ENCODE measurements at places on chromosomes 1 and 21. TPM values are rescaled to one million over a fixed set of nuclear protein-coding genes. Genes with fewer than 3 reads are reported as not detected.

DNA sequence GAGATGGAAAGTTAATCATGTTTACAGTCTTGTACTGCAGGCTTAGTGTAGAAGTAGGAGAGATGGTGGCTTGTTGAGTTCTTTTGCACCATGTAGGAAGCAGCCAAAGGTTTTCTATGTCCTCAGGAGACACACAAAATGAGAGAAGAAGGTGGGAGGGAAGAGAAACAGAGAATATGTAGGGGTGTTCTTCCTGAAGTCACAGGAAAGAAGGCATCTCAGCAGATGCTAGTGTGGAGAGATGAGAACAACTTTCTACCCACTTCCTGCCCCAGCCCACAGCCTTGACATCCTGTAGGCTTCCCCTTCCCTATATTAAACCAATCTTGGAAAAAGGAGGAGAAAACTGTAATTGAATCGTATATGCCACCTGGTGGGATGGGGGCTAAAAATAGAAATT lies 217.0 kb downstream of the S1PR1 start:
- DNase-seq, result no peak

DNA sequence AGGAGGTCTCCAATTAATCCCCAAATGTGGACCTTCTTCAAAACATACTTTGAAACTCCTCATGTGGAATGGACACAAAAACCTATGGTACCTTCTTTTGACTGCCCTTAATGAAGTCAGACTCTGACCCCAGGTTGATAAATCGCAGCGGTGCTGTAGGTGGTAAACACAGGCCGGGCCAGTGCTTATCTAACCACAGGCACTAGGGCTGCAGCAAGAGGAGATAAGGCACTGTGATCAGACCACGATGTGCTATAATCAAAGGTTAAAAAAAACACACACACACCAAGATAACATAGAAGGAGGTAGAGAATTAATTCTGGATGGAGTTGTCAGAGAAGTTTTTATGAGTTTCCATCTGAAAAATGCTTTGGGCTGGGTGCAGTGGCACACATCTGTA lies 52.3 kb upstream of the SIPA1L2 start:
- peak; percentile 75 for DNase-seq

RGL1 gene
- total RNA-seq, result 6.2 TPM

C1orf87 gene
- total RNA-seq, result 0.14 TPM

DNA sequence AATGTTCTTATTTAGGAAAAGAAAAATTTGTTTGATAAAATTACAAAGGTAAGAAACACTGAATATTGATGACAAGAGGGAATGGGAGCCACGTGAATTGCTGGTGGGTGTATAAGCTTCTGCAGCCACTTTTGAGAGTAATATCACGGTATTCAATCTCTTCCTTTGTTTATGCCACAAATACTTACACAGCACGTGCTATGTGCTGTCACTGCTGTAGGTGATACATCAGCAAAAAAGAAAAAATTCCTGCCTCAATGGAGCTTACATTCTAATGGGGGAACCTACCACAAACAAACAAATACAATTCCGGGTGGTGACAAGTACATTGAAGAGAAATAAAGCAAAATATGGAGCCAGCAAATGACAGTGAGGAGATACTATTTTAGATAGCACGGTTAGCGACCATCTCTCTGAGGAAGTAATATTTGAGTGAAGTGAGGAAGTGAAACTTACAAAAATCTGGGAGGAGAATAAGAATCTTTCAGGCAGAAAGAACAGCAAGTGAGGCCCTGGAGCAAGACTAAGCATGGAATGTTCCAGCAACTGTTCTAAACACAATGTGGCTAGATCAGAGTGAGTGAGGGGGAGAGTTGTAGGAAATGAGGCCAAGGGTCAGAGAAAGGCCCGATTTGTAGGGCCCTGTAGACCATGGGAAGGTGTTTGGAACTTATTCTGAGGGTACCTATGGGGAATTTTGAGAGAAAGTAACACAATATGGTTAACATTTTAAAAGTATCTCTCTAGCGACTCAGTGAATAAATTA lies 2.6 kb upstream of the FCRLB start:
- no peak for DNase-seq

RAD54L gene
- total RNA-seq, result 3.0 TPM

DNA sequence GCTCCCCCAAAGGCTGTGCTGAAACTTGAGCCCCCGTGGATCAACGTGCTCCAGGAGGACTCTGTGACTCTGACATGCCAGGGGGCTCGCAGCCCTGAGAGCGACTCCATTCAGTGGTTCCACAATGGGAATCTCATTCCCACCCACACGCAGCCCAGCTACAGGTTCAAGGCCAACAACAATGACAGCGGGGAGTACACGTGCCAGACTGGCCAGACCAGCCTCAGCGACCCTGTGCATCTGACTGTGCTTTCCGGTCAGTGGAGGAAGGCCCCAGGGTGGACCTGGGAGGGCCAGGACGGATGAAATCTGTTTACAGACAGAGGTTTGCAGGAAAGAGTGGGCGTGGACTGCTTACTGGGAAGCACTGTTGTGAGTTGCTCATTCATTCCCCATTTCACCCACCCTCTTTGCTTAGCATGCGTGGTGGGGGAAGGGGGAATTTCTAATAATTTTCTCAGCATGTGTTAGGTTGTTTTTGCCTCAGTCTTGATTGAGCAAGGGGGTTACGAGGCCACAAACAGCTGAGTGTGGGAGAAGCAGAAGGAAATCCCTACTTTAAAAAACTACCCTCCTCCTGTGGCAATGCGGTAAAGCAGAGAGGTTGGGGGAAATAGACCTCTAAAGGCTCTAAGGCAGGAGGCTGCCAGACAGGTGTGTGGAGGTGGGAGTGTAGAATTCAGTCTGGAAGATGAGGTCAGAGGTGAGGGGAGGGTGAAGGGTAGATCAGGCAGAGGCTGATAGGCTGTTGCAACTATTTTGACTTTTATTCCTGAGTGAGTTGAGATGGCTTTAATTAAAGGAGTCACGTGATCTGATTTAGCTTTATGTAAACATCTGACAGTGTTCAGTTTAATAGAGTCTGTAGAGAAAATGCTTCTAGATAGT lies 1.3 kb downstream of the FCGR2A start:
- DNase-seq, result no peak

CSMD2 gene
- total RNA-seq, result 0.41 TPM

GRCh38 chr1:206895325-206895724 lies 1.9 kb upstream of the IL24 start:
- DNase-seq, result no peak

DNA sequence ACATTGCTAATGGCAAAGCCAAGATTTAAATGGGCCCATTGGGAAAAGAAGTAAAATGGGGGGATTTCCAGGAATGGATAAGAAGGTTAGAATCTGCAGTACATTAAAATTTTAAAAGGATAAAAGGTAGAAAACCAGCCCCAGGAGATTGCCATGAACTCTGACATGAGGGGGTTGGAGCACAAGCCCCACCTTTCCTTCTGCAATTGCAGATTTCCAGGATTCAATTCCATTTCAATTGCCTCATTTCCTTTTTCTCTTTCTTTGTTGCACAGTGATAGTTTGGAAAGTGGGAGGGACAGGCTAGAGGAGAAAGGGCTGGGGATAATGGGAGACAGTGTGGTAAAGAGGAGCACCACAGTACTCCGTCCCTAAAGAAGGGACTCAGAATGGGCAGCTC lies 238.5 kb upstream of the RAB4A start:
- no peak for DNase-seq

APCS gene
- not detected for total RNA-seq

DNA sequence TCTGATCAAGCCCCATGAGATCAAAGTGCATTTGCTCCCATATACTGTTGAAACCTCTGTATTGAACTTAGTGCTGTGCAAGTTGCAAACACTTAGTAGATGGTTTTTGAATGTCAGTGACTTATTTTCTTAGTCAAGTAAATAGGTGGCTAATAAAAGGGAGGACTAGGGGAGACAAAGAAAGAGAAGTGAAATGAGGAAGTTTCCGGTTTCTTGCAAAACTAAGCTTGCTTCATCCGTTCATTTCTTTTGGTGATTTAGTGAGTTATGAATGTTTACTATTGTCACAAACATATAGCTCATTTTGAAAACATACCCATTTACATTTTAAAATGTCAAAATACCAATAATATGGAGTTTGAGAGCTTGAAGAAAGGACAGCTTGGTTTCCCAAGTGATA lies 23.0 kb downstream of the ADAMTS5 start:
- DNase-seq, result no peak

DNA sequence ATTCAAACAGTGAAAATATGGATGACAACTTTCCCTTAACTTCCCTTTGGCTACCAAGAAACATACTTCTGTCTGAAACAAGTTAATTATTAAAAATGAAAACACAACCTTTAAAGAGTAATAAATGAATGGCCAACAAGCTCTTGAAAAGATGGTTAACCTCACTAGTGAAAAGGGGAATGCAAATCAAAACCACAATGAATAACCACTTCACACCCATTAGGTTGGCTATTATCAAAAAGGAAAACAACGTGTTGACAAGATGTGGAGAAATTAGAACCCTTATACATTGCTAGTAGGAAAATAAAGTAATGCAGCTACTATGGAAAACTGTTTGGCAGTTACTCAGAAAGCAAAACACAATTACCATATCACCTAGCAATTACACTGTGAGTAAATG lies 14.1 kb downstream of the COP1 start:
- no peak for DNase-seq

BMP8A gene
- total RNA-seq, result 6.5 TPM

FCRL6 gene
- 0.82 TPM for total RNA-seq

CELA3B gene
- total RNA-seq, result 0.70 TPM

DNA sequence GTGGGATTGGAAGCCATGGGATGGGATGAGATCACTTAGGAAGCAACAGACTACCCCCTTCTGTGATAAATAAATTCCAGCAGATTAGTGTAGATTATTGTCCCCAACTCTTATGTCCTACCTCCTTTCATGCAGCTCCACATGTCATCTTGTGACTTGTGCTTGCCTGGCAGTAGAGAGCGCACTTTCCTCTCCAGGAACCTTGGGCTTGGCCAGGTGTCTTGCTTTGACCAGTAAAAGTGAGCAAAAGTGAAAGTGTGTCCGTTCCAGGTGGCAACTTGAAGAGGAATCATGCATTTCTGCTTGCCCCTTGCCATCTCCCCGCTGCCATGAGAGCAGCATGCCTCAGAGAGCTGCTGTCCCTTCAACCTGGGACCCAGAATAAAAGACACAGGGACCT lies 122.9 kb upstream of the ERG start:
- no peak for DNase-seq

DCDC2B gene
- not detected for total RNA-seq

USP25 gene
- 48.2 TPM for total RNA-seq

RNPC3 gene
- total RNA-seq, result 37.4 TPM

L1TD1 gene
- total RNA-seq, result 0.98 TPM

- no peak for DNase-seq
These were observed 403.6 kb upstream of the CHRM3 start for GRCh38 chr1:238982736-238983135.

GRCh38 chr1:3363023-3363422 lies 91.4 kb upstream of the ARHGEF16 start:
- DNase-seq, result no peak

HSF2BP gene
- 0.48 TPM for total RNA-seq

All from mucosa of descending colon (tissue), 3 donors.